ENCODE measurements at places on chromosomes 2 and 18.

DNA sequence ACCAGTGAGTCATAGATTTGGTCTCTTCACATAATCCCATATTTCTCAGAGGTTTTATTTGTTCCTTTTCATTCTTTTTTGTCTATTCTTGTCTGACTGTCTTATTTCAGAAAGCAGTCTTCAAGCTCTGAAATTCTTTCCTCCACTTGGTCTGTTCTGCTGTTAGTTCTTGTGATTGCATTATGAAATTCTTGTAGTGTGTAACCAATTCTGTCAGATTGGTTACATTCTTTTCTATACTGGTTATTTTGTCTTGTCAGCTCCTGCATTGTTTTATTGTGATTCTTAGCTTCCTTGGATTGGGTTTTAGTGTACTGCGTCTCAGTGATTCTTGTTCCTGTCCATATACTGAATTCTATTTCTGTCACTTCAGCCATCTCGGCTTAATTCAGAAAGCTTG, 18.6 kb downstream of the EHBP1 start:
- no peak for DNase-seq

DNA sequence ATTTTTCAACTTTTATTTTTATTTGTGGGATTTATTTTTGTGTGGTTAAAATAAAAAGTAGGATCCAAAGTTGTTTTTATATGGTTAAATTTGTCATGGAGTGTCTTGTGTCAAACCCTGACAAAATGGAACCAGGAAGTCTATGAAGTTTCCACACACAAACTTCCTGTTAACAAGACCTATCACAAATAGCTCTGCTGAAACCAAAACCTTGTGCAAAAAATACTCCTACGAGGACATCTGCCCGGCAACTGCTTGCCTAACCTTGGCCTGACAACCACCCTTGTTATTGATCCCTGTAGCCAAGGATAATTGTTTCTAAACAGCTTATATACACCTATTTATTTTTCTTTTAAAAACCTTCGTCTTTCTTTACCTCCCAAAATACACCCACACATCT, 389.6 kb downstream of the TRIB2 start:
- DNase-seq = no peak

DNA sequence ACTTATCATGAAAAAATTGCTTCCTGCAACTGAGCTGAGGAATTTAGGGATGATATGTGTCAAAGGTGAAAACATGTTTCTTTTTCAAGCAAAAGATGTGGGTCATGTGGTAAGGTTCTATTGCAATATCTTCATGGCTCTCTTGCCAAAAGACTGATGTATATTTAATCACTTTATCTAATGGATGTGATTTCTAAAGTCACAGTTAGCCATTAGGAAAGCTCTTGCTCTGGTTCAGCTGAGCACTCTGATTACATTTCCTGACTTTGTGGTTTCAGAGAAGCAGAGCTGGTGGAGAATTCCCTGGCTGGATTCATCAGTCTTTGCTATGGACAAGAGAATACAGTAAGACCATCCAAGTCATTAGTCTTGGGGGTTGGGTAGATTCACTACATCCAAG, 24.4 kb downstream of the SCN9A start:
- no peak for DNase-seq

DNA sequence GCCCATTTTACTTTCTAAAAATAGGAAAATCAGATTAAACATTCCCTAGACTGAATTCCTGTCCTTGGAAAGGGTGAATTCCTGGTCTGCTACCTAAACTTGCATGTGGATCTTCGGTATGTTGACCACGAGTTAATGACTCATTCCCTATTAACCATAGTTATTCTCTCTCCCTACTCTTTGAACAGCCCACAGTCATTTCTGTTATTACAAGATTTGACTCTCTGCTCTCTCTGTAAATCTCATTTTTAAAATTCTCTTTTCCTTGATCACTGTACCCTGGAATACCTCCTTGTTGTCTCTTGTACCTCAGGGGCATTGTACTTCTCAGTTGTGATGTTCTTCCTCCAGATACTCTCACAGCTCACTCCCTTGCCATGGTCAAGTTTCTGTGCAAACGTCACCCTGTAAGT, 92.0 kb upstream of the GULP1 start:
- DNase-seq = no peak

GRCh38 chr2:14720739-14721138, 88.2 kb downstream of the LRATD1 start:
- peak; percentile 9 for DNase-seq

DNA sequence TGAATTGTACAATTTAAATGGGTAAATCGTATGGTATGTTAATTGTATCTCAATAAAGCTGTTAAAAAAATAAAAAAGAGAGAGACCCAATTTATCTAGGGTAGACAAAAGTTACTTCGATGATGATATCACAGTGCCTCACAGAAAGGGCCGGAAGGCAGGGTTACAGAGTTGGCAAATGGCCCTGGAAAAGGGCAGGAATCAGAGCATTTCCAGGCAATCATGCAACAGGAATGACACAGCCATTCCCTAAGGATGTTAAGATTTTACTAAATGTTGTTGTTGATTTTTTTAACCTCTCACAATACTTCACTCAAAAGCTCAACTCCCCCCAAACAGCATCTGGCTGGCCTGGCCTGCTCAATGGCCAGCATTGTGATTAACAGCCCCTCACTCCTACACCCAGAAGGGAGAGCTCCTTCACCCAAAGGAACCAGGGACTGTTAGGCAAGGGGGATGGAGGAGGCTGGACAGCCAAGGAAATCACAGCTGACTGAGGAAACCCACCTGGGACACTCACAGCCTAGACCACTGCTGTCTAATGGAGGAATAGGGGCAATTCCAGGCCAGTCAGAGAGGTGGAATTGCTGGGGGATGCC, 7.7 kb upstream of the SP100 start:
- DNase-seq = no peak

DNA sequence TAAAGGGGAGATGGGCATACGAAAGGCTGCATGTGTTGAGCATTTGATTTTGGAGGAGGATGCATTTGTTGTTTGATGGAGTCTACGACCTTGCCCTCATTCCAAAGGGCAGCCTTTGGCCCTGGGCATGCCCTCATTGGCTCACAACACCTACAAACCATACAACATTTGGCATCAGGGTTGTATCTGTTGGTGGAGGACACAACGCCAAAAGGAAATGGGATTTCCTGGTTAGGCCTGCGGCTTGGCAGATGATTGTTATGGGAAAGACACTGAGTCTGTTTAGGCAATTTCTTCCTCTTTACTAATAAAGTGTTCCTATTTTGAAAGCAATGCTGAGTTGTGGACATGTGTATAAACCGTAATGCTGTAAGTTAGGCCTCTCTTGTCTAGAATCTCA, 246.9 kb downstream of the LDLRAD4 start:
- no peak for DNase-seq

Measured in erythroblast (primary cell).